ENCODE measurements at places on chromosomes 6 and 20.

GRCh38 chr6:129273161-129273560, 390.2 kb downstream of the LAMA2 start:
- no peak for DNase-seq

DNA sequence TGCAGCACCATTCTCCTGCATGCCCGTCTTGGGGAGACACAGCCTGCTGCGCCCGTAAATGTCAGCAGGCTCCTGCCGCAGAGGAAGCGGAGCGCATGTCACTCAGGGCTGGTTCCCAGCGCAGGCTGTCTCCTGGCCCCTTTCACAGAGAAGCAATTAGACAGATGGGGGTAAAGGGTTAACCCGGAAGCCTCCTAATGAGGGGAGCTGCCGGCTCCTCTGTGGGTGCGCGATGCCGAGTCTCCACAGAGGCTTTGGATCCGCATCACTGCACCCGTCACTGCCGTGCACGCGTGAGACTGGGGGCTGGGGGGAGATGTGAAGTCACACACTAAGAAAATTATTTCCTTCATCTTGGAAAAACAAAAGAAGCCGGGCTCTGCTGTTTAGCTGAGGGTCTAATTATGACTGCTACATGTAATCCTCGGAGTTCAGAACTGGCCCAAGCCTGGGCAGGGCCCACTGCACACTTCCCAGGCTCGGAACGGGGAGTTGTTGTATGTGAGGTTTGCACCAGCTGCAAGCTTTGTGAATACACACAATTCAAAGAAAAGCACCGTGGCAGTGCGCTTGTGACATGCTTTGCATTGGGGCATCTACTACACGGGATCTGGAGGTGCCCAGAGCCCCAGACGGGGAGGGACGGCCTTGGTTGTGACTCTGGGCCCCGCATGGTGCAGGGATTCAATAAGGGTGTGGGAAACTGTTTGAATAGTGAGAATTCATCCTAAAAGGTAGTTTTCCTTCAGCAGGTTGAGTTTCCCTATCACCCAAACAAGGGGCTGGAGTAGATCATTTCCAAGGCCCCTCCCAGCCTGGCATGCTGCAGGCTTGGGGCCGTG, 331.6 kb downstream of the TAF4 start:
- no peak for DNase-seq

- peak; percentile 83 for DNase-seq
Observed at GRCh38 chr6:112281821-112282615, 27.7 kb upstream of the LAMA4 start.

GRCh38 chr6:7912736-7913517, 2.3 kb upstream of the TXNDC5 start:
- no peak for DNase-seq

DNA sequence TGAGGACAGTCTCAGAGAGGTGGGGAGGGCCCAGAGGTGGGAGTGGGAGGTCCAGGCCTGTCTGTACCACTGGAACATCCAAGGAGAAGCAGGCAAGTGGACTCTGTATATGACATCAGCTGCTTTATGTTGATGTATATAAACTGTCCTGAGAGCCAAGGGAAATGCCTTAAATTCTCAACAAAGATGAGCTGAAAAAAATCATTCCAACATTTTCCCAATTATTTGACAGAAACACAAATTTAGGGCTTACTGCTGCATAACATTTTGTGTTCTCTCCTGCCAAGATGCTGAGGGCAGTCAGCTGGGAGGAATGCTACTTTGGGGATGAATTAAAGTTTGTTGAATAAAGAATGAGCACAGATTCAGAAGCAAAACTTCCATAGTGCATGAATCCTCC, 52.8 kb downstream of the FOXC1 start:
- peak; percentile 46 for DNase-seq

DNA sequence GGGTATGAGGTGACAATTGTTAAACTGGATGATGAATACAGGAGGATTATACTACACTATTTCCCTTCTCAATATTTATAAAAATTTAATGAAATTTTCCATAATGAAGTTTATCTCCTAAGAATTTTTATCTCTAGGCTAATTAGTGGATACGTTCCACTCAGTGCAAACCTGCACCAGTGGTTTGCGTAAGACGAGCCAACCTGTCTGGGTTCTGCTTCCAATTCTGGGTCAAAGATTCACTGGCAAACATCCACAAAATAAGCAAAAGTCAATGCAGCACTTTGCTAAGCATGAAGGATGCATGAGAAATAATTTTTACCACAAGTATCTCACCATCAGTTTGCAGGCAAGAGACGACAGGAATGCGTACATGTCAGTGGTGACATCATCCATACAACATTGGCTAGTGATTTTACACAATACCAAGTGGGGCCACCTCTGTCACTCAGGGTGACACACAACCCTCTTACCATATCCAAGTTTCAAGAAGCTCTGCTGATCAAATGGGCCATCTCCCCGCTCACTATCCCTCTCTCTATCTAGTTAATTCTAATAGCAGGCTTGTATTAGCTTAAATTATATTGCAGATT, 51.7 kb downstream of the FAM50B start:
- DNase-seq = no peak
